ENCODE measurements at places on chromosomes 1 and 21.

DNA sequence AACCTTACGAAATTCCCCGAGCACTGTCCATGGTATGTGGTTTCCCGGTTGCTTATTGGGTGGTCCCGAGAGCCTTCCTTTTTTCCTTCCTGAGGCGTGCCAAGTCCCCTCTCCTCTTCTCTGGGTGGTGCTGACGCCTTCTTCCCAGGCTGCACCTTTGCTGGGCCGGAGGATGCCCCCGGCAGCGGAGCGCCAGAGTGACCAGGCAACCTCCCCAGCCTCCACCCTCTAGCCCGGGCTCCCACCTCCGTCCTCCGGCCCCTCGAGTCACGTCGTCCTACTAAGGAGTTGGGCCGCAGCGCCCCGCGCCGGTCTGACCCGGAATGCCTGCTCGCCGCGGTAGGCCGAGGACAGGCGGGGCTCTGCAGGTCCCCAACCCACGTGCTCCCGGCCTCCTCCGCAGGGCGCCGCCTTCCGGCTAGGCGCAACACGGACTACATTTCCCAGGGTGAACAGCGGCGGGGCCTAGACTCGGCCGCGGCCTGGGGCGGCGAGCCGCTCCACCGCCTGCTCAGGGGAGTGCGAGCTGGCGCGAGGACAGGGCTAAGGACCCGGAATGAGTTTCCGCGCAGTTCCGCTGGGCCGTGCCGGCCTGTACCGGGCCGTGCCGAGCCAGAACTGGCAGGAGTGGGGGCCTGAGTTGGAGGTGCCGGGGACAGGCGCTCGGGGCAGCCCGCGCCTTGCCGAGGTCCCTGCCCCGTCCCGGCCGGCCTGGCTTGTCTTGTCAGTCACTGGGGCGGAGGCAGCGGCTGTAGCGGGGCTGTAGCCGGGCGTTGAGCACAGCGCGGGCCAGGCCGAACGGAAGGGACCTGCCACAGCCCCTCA lies at the start of gene IPO13:
Gene IPO13 (plus strand): TSS at position 715 of the 825 bp plus-strand sequence. CDS start 651 bp downstream, outside the sequence.
- peak; percentile 97 for DNase-seq

DNA sequence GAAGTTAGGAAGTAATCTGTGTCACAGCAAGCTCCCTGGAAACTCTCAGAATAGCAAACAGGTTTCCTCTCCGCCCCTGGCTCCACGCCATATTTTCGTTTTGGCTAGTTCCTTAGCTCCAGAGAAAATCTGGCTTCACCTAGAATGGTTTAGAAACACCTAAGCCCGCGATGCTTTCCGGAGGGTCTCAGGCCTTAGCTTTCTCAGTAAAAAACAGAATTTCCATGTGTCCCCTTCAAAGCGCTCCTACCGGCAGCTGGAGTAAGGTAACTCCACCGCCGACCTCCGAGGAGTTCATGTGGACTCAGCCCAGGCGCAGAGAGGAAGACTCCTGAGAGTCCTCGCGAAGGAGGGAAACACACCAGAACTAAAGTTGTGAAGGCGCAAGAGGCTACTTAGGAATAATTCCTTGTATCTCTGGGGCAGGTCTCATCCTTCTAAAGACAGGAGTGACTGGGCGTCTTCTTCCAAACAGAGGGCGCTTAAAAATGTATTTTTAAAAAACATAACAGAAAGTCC lies 406 bp downstream of the KIAA0040 start:
- peak; percentile 15 for DNase-seq

DNA sequence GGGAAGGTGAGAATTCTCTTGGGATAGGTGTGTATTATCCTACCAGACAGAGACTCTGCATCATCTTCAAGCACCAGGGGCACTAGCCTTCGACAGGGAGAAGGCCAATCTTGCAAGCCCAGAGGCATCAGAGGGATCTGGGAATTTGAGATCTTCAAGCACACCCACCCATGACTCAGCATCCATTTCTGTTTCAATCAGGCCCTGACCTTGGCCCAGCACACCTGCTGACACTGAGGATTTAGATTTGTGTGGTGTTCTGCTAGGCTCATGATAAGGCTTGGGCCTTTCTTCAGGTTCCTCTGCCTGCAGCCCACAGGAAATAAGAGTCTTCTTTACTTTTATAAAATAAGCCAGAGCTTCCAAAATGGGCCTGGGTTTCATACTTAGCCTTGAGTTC lies 6.6 kb upstream of the PCP4 start:
- no peak for DNase-seq

- no peak for DNase-seq
Observed at GRCh38 chr1:35210321-35211119, 17.6 kb upstream of the SFPQ start.

DNA sequence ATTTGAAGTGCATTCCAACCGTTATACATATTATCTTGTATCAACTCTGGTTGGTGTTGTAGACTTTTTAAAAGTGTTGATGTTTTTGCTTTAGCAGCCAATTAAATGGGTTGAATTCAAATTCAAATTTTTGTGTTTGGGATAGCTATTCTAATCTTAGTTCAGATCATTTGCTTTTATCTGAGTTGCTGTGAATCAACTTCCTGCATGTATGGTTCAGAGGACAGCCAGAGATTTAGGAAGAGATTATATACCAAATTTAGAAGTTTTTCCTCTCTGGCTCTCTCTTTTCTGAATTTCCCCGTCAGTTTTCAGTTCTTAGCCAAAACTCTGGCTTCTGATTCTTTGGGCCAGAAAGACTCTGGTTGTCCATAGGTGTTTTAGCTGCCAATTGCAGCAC lies 415.5 kb downstream of the NUF2 start:
- DNase-seq: peak; percentile 5

- DNase-seq: no peak
Observed at GRCh38 chr1:224517171-224517570, 82.6 kb upstream of the WDR26 start.

DNA sequence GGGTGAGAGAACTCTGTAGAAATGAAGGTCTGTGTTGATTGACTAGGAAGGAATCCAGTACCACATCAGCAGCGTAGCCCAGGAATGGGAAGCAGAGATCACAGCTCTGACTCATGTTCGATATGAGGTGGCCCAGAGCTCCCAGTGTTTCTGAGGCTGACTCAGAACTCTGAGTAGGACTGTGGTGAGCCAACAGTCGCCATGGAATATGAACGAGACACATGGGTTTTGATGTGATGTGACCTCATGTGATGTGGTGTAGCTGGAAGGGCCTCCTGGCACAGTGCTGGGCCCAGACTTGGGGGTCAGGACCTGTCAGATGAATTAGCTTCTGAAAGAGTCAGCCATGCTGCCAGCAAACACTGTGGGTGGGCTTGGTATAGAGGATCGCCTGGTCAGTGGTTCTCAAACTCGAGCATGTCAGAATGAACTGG lies 237.0 kb downstream of the MRPL39 start:
- peak; percentile 98 for DNase-seq

DNA sequence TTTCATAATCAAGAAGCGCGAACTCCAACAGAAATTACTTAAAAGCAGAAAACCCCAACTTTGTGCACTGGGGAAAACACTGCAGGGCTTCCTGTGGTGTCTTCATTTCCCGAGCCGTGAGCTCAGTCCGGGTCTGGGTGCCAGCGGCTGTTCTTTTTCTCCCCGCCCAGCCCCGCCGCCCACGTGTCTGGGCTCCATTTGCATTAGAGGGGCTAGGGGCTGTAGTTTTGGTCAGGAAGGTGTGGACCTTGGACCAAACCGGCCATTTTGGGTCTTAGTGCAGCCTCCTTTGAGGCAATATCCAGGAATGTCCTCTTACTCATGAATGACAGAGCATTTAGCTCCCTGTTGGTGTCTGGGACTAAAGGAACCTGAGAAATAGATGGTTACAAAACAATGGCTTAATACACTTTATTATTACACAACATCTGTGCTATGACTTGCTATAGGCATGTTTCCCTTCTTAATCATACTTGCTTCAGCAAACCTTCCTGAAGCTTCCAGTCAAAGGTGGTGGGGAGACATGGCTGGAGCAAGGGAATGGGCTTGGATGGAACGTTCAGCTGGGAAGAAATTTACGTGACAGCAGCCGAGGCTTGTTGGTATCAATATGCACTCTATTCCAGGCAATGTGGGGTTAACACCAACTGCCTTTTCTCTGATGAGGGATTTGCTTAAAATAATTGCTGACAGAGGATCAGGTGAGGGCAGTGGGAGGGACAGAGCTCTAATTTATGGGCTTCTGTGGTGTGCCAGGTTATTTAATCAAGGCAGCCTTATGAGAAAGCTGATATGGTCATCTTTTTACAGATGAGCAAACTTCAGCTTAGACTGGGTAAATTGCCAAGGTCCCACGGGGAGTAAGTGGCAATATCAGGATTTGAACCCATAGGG lies 1.1 kb downstream of the AGTRAP start:
- DNase-seq: peak; percentile 63

DNA sequence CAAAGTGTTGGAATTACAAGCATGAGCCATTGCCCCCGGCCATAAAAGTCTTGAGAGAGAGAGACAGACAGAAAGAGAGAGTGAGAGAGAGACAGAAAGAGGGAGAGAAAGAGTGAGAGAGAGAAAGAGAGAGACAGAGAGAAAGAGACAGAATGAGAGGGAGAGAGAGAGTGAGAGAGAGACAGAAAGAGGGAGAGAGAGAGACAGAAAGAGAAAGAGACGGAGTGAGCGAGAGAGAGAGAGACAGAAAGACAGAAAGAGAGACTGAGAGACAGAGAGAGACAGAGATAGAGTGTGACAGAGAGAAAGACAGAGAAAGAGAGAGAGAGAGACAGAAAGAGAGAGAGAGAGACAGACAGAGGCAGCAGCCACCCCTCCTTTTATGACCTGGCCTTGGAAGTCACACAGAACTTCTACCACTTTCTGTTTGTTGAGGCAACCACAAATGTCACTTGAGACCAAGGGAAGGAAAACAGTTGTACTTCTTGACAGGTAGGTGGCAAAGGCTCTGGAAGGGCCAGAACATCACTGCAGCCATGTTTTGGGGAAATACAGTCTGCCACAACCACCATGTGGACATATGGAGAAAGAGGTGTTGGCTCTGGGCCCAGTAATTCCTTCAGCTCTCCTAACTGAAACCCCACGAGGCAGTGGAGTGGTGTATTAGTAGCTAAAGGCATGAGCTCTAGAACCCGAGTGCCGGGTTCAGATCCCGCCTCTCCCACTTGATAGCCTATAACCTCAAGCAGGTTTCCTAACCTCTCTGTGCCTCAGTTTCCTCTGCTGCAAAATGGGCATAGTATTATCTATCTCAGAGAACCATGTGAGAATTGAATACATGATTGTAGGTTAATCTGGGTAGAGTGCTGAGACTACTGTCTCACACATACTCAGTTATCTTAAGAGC lies 50.6 kb downstream of the TNFRSF8 start:
- DNase-seq: peak; percentile 48

- DNase-seq: no peak
Observed at GRCh38 chr1:30788580-30789387, 31.2 kb upstream of the LAPTM5 start.

GRCh38 chr1:116373431-116374352 lies 648 bp downstream of the ATP1A1 start:
- peak; percentile 58 for DNase-seq

DNA sequence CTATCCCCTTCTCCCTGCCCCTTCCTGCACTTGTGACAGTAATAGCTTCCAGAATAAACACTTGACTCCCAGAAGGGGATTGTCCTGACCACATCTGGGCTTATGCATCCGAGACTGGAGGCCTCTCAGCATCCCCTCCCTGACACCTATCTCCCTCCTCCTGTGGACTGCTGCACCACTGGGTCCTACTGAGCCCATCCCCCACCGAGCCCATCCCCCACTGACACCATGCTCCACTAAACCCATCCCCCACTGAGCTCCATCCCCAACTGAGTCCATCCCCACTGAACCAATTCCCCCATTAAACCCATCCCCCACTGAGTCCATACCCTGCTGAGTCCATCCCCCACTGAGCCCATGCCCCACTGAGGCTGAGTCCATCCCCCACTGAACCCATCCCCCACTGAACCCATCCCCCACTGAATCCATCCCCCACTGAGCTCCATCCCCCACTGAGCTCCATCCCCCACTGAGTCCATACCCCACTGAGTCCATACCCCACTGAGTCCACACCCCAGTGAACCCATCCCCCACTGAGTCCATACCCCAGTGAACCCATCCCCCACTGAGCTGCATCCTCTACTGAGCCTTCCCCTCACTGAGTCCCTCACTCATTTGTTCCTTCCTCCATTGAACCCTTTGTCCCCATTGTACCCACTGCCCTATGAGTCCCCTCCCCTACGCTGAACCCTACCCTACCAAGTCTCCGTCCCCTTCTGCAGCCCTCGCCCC lies 5.6 kb downstream of the PDZK1IP1 start:
- no peak for DNase-seq

- DNase-seq: no peak
Observed at GRCh38 chr21:45592208-45592619, 50.0 kb upstream of the SLC19A1 start.

- DNase-seq: no peak
Observed at GRCh38 chr1:42195841-42196240, 31.3 kb upstream of the GUCA2A start.

DNA sequence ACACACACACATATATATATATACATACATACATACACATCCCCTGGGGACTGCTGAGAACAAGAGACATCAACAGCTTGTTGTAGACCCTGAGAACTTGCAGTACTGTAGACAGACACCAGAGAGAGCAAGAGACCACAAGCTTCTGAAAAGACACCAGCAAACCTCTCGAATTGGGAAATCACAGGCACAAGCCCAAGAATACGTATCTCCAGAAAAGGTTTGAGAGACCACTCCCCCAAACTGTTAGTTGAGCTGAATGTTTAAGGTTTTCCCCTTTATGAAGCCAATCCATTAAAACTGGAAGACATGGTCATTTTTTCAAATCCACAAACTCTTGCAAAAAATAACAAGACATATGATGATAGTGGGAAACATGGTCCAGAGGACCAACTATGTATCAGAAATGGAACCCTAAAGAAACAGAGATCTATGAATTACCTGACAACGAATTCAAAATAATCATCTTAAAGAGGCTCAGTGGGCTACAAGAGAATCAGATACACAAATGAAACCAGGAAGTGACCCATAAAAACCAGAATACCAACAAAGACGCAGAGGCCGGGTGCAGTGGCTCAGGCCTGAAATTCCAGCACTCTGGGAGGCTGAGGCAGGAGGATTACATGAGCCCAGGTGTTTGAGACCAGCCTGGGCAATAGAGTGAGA lies 45.1 kb downstream of the SLC2A1 start:
- DNase-seq: peak; percentile 80

DNA sequence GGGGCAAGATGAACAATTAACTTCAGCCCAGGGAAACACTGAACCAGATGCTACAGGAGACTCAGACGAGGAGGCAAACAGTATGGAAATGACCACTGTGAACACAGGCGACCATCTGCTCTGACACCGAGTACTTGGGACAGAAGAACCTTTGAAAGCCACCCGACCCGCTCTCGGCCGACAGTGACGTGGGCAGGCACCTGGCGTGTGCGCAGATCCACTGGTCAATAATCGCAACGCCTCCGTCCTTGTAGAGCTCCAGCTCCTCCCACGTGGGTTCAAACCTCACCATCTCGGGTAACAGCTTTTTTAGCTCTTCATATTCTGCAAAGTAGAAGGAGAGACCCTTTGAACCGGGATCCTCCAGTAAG lies 20.3 kb downstream of the POFUT2 start:
- DNase-seq: no peak

GRCh38 chr1:74686928-74687327 lies 13.3 kb upstream of the ERICH3 start:
- no peak for DNase-seq

DNA sequence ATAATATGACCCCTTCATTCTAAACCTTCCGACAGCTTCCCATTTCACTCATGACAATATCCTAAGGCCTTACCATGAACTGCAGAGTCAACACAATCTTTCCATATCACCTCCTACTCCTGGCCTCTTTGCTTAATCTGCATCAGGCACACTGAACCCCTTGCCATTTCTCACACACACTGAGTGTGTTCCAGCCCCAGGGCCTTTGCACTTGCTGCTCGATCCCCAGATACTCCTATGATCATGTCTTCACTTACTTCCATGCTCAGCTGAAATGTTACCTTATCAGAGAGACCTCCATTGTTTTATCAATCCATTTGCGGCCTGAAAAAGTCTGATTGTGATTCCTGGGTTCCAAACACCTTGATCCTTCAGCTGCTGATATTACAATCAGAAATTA lies 47.0 kb downstream of the ETS2 start:
- DNase-seq: no peak
